ENCODE measurements at places on chromosomes 6 and 20.

DNA sequence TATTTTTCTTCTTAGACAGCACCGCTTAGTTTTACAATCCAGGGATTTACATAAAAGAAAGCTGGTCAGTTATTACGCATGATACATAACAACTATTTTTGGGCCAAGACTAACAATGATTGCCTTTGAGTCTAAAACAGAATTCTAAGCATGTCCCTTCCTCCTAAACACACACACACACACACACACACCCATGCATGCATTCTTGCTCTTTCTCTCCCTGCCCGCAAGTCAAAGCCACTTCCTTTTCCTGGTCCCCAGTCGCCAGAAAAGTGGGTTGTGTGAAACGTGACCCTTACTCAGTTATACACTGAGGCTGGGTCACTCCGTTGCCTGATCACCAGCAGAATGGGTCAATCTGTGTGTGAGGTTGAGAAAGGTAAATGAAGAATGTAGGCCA lies 31.4 kb downstream of the FYN start:
- DNase-seq = peak; percentile 87

DNA sequence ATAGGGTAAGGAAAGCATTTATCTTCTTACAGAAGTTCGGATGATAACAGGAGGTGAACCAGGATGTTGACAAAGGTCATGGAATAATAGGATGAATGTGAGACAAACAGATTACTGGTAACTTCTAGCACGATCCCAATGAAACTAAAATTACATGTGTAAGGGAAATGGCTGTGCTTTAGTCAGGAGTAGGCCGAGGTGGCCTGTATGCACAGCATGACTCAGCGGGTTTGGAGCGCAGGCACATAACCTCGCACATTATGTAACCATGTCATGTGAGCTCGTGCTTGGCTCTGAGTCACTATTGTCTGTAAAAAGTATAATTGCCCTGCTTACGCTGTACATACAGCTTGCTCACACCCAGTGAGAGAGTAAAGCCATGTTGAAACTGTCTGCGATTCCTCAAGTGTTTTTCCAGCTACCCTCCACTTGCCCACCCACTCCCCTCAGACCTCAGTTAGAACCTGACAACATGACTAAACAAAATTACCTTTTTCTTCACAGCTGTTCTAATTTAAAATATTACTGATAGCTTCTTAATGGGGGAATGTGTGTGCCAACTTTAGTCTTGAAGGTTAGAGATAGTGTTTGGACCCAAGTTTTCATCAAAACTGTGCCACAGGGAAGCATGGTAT lies 8.2 kb downstream of the CYB5R4 start:
- no peak for DNase-seq

- no peak for DNase-seq
These were observed 180.0 kb downstream of the HS3ST5 start for GRCh38 chr6:114162691-114163347.

GRCh38 chr6:167697316-167697715 lies 129.4 kb upstream of the AFDN start:
- DNase-seq = no peak

GRCh38 chr20:37120497-37120896 lies 24.7 kb upstream of the RBL1 start:
- DNase-seq = no peak

DNA sequence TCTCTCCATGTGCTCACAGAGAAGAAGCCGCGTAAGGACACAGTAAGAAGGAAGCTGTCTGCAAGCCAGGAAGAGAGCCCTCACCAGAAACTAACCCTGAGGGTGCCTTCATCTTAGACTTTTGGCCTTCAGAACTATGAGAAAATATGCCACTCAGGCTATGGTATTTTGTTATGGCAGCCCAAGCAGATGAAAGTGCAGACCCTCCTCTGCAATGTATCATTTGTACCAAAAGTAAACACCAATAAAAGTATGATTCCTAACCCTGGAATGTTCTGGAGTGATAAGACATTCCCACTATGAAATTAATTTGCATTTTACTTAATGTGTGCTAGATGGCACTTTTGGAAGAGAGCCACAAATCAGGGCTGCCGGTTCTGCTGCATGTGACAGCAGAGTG lies 594.3 kb downstream of the UTRN start:
- DNase-seq = no peak

- peak; percentile 33 for DNase-seq
These were observed 10.0 kb upstream of the NCOA7 start for GRCh38 chr6:125780540-125781313.

GRCh38 chr6:44569931-44570385 lies 182.5 kb downstream of the CDC5L start:
- DNase-seq = peak; percentile 37

DNA sequence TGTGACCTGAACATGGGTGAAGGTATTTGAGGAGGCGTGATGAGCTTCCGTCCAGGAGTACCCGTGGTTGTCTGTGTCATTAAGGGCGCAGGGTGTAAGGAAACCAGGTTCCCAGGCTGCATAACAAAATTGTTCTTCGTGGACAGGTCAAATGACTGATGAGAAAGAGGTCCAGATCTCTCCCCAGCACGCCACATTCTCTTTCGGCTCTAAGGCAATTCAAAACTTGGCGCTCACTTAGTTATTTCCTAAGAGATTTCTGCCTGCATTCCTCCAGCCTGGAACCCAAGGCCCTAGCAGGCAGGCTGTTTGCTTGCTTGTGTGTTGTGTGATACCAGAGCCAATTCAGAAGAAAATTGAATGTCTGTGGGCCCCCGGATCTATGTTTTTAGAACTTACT lies 139.9 kb downstream of the AGPAT4 start:
- DNase-seq = no peak

DNA sequence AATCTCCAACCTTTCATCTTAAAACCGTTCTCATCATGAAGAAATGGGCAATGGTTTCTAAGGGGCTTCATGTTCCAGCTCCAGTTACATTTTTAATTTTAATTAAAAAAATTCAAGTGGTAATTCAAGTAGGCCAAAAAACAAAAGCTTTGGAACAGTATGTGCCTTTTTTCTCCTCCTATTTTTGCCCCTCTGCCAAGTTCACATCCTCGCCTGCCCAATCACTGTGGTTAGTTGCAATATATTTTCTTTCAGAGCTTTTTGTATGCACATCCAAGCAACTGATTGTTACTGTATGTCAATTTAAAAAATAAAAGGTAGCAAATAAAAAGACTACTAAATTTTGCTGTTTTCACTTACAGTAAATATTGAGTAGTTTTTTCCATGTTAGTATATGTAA lies 99.8 kb upstream of the B3GAT2 start:
- no peak for DNase-seq

GRCh38 chr6:134517145-134517658 lies 199.3 kb upstream of the SGK1 start:
- DNase-seq = peak; percentile 70

DNA sequence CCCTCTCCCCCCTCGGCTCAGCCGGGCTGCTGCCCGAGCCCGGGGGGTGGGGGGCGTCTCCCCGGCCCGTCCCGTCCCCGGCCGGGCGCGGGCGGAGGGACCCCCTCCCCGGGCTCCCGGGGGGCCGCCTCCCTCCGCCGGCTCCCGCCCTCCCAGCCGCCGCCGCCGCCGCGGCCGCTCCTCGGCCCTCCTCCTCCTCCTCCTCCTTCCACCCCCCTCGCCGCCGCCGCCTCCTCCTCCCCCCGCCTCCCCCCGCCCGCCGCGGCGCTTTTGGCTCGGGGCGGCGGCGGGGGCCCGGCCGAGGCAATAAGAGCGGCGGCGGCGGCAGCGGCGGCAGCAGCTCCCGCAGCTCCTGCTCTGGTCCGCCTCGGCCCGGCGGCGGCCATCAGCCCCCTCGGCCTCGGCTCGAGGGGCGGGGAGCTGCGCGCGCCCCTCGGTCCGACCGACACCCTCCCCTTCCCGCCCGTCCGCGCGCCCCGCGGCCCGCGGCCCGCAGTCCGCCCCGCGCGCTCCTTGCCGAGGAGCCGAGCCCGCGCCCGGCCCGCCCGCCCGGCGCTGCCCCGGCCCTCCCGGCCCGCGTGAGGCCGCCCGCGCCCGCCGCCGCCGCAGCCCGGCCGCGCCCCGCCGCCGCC lies 38.7 kb downstream of the GNAS start:
- DNase-seq = no peak

GRCh38 chr6:130674604-130675003 lies 152.6 kb upstream of the SMLR1 start:
- no peak for DNase-seq

DNA sequence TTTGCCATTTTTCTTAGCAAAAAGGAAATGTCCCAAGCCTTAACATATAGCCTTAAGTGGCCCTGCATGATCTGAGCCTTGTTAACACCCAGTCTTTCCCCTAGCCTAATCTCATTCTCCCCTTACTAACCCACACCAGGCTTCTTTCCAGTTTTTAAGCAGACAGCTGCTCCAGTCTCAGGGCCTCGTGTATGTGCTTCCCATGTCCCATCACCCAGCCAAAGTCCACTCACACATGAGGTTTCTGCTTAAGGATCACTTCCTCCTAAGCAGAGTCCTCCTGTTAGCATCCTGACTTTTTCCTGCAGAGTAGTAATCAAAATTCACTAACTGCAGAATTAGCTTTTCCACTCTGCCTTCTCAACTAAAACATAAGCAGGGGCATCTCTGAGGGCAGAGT lies 96.1 kb downstream of the SMLR1 start:
- DNase-seq = no peak

GRCh38 chr20:1555952-1556351 lies 1.6 kb downstream of the SIRPD start:
- no peak for DNase-seq

DNA sequence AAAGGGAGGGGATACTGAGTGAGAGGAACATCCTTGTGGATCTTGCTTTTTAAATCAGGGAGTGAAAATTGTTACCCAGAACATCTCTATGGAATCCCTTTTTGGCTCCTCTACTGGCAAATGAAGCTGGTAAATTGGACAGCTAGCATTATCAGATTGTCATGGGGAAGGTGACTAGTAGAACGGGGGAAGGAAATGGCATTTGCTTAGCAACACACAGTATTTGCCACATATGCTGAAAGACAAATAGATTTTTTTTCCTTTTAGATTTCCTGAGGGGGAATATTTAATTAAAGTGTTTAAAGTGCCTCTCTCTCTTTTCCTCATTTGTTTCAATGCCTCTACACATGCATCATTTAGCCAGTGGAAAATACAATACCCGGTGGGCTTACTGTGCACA lies 573.5 kb downstream of the BCKDHB start:
- no peak for DNase-seq

- DNase-seq = no peak
These were observed 125.7 kb downstream of the ZMYND8 start for GRCh38 chr20:47230811-47231256.

- no peak for DNase-seq
These were observed 12.7 kb downstream of the KCNS1 start for GRCh38 chr20:45088247-45088646.

DNA sequence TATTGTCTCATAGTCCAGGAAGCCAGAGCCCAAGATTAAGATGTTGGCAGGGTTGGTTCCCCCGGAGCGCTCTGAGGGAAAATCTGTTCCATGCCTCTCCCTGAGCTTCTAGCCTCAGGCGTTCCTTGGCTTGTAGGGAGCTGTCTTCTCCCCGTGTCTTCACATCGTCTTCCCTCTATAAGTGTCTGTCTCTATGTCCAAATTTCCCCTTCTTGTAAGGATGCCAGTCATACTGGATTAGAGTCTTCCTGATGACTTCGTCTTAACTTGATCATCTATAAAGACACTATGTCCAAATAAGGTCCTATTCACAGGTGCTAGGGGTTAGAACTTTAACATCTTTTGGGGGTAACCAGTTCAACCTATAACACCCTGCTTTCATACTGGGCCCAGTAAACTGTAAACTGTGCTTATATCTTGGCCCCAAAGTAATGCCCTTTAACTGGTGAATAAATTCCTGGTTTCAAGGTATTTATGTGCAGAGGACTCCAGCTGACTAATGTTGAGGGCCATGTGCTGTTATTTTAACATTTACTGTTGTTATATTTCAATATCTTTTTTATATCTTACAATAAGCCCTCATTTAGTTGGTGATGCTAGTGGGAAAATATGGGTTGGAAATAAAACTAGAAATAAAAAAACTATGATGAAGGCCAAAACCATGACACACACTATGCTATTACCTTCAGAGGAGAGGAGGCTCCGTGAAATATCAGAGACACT lies 101.7 kb upstream of the IYD start:
- no peak for DNase-seq

GRCh38 chr20:58938078-58938477 lies 43.0 kb upstream of the NELFCD start:
- no peak for DNase-seq

DNA sequence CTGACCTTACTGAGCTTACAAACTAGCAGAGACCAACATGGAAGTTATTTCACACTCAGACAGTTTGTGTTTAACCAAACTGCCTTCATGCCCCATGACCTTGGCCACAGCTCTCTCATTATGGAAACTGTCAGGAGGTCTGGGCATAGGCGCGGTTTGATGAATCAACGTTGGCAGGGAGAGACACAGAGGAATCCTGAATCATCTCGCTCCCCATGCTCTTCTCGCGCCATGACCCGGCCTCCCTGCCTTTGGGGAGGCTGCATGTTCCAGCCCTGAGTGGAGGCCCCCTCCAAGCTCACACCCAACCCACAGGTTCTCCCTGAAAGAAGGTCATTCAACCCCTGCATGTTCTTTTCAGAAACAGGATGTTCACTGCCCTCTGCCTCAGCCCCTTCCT lies 15.9 kb upstream of the GDAP1L1 start:
- no peak for DNase-seq

DNA sequence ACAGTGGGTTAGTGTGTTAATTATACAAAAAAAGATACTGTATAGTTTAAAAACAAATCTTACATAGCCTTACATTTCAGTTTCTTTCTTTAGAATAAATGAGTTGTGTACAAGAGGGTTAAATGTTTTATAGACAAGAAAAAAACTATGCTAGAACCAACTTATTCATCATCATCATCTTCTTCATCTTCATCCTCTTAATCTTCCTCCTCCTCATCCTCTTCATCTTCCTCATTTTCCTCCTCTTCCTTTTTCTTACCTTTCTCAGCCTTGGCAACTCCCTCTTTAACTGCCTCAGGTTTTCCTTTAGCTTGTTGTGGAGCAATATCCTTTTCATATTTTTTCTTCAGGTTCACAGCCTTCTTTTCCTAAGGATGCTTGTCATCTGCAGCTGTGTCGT lies 53.7 kb downstream of the RPS12 start:
- DNase-seq = no peak

GRCh38 chr20:23233341-23233740 lies 117.2 kb upstream of the NXT1 start:
- DNase-seq = no peak

GRCh38 chr20:60246751-60247150 lies 288.5 kb downstream of the CDH26 start:
- no peak for DNase-seq

GRCh38 chr20:47993035-47993755 lies 207.9 kb upstream of the SULF2 start:
- no peak for DNase-seq

GRCh38 chr20:17700637-17701036 lies 871 bp downstream of the BANF2 start:
- DNase-seq = no peak
